ENCODE measurements at places on chromosomes 4 and X.

DNA sequence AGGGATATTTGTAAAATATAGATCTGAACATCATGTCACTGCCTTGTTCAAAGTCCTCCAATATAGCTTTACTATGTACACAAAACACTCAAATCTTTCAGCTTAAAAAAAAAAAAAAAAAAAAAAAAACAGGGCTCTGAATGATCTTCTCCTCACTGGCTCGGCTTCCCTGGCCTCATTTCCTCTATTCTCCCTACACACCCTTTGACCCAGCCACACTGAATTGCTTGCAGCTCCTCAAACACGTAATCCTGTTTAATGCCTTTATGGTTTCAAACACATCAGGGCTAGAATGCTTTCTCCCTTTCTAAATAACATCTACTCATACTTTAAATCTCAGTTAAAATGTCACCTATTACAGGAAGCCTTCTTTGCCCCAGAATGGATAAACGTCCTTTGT is 60.8 kb downstream of the MTMR8 start:
- no peak for DNase-seq

DNA sequence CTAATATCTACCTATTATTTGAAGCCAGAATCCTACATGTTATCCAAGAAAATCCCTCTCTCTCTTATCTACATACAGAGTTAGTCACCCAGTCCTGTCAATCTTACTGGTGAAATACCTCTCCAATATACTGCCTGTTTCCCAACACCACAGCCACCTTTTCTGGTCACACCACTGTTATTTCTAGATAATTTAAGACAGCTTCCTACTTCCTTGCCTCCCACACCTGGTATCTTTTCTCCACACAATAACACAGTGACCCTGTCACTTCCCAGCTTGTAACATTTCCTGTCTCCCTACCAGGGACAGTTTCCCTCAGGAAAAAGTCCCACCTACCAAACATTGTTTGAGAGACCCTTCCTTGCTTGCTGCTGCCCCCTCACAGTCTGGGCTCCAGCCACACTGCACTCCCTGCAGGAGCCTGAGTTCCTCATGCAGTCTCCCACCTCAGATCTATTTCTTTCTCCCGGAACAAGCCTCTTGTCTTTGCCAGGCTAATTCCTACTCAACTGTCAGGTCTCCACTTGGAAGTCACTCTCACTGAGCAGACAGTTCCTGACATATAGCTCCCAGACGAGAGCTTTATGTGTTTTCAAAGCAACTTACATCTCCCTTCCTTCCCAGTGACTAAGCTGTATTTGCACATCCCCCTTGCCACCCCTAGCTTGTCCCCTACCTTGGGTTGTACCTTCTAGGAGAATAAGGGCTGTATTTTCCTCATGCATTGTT is 73.6 kb upstream of the QRFPR start:
- DNase-seq = no peak

- DNase-seq = no peak
Measured at GRCh38 chrX:78746496-78746895, 1.0 kb upstream of the LPAR4 start.

- no peak for DNase-seq
Measured at GRCh38 chrX:130378024-130378669, 7.3 kb downstream of the GPR119 start.

GRCh38 chr4:93825551-93826216 is 2.9 kb upstream of the ATOH1 start:
- DNase-seq = no peak

DNA sequence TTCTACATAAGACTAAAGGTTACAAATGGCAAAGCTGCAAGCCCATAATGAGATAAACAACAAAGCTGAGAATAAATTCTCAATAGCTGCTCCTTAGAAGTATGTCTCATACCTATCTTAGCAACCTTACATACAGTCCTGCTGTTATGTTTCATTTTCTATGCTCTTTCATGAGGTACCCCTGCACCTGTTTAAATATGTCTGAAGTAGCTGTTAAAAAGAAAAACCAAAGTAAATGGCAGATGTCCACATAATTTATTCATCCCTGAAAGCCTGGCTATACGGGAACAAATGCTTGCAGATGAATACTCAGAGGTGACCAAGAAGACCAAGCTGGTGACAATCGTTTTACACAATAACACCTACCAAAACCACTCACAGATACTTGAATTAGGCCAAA is 22.5 kb downstream of the PPA2 start:
- DNase-seq = no peak

DNA sequence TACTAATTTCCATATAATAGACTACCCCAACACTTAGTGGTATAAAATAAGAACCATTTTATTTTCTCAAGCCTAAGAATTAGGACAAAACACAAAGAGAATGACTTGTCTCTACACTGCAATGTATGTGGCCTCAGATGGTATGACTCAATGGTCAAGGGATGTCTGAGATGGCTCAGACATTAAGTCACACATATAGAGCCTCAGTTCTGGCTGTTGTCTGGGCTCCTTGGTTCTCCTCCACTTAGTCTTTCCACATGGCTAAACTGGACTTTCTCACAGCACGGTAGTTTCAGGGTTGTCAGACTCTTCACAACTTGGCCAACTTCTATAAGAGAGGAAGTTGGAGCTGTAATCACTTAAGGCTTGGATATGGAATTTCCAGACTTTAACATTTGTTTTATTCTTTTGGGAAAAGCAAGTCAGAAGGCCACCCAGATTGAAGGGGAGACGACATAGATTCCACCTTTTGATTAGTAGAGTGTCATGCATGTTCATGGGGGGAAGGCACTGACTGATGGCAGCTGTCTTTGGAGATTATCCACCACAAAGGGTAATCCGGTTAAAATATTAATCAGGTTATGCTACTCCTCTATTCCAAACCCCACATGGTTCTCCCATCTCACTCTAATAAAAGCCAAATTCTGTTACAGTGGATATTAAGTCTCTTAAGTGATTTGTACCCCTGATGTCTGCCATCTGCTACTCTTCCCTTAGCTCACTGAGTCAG is 9.4 kb downstream of the IL15 start:
- DNase-seq = no peak

GRCh38 chr4:120771907-120772306 is 150.6 kb downstream of the PRDM5 start:
- DNase-seq = no peak

GRCh38 chr4:3238721-3239120 is 10.2 kb upstream of the MSANTD1 start:
- DNase-seq = no peak

- DNase-seq = no peak
Measured at GRCh38 chr4:152352622-152353116, 183.2 kb downstream of the FBXW7 start.

DNA sequence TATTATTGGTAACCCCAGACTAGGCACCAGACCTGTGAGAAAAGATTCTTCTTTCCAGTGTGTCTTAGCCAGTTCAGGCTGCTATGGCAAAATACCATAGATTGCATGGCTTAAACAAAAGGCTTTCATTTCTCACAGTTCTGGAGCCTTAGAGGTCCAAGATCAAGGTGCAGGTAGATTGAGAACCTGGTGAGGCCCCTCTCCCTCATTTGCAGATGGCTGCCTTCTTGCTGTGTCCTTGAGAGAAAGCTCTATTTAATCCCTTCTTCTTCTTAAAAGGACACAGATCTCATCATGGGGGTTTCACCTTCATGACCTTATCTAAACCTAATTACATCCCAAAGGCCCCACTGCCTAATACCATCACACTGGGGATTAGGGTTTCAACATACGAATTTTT is 3.5 kb upstream of the PDLIM3 start:
- no peak for DNase-seq

DNA sequence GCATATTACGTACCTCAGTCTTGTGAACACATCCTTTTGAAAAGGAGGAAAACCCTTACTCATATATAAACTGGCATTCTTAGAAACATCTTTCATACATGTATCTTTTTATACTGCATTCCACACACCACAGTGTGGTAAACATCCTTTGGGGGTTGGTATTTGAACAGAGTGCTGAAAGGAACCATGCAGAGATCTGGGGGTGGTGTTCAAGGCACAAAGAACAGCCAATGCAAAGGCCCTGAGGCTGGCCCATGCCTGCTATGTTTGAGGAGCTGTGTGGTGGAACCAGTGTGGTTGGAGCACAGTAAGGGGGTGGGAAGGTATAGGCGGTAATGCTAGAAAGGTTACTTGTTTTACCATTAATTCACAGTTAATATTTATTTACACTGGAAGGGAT is 2.0 kb downstream of the ELK1 start:
- DNase-seq = no peak

DNA sequence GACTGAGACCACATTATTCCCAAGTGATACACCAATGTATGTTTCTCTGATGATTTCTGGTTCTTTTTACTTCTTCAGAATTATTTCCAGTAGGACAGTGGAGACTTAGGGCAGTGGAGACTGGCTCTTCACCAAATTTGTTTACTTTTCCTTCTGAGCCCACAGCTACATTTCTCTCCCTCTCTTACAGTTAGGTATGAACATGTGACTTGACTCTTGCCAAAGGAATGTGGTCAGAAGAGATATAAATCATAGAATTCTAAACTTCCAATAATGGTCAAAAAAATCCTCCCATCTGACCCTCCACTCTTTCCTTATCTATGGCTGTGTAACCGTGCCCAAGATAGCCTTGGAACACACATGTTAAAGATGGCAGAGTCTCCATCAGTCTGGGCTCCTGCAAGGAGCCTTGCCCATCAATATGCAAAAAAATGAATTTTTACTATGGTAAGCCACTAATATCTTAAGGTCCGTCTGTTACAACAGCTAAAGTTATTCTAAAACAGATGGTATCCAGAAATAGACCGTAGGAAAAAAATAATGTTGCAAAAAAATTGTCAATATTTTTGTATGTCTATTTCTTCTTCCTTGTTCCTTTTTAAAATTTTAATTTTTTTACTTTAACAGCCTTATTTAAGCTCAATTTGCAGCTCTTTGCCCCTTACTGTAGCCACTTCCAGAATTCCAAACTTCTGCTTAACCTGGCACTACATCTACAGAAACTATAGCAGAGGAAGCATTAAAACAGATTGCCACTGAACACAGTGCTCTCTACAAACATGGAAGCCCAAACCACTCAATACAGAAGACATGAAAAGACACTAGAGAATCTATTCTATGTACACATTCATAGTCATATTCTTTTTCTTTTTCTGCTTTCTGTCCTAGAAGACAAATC is 260.7 kb downstream of the COL25A1 start:
- no peak for DNase-seq

GRCh38 chrX:140687706-140688105 is 21.9 kb upstream of the LINC00632 start:
- DNase-seq = no peak

DNA sequence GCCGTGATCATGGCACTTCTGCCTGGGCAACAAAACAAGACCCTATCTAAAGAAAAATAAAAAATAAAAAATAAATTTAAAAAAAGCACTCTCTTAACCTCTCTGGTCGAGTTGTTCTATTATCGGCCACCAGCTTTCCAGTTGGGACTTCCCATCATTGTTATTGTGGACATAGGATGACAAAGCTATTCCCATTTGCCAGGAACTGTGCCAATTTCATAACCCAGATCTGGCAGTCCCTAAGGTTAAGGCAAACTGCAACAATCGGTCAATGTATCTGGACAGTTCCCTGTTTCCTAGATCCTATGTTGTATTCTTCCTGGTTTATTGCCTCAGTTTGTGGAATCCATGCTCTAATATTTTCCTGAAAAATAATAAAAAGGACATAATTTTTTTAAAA is 17.8 kb upstream of the ANXA5 start:
- no peak for DNase-seq

DNA sequence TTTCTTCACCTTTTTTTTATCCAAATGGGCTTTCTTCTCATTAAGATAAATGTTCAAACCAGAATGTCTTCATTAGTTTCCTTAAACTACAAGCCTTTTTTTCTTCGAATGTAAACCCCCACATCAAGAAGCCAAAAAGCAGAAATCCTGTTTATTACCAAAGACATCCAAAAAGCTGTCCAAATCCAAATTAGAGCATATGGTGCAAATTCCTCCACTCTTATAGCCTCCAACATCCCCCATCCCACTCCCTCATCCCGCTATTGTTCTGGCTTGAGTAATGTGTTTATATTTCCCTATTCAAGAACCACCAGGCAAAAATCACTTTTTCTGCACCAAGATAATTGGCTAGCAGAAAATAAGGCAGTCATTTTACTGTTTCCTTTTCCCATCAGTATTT is 315.1 kb upstream of the ADGRL3 start:
- no peak for DNase-seq

DNA sequence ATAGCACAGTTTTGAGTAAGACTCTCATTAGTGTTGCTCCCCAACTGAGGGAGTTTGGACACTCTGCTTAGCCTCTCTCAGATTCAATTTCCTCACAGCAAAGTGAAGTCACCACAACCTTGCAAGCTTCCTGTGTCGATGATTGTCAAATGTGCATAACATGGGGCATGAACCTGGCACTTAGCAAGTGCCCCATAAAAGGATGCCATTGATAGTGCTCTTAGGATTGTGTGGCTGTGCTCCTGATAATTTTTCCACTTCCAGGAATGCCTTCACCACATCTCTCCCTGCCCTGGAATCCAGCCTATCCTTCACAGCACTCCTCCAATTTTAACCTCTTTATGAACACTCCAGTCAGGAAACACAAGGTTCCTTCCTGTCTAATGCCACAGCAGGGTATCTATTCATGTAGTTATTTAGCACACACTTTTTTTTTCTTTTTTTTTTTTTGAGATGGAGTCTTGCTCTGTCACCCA is 309.4 kb downstream of the PPP3CA start:
- DNase-seq = no peak

DNA sequence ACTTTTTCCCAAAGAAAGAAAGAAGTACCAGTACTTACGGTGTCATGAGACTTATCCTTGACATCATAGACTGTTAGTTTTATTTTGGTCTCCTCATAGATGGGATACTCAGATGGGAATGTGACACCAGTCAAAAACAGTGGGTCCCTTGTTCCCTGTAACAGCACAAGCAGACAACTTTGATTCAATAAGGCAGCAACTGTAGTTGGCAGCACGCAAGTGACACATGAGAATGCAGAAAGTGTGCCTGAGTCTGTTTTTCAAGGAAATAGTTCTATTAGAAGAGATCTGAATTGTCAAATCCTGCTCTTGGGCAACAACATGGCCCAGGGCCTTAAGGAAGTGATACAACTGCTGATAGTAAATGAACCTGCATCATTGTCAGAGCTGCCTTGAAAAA is 443.2 kb downstream of the INPP4B start:
- DNase-seq = no peak

GRCh38 chrX:37926700-37927099 is 79.3 kb upstream of the DYNLT3 start:
- no peak for DNase-seq

- DNase-seq = no peak
Measured at GRCh38 chr4:62816566-62816965, 1592.7 kb downstream of the TECRL start.

- no peak for DNase-seq
Measured at GRCh38 chr4:171857302-171858012, 44.3 kb downstream of the GALNTL6 start.

- DNase-seq = no peak
Measured at GRCh38 chr4:7360806-7361205, 73.9 kb downstream of the PSAPL1 start.

GRCh38 chrX:149370097-149370496 is 135.0 kb downstream of the IDS start:
- DNase-seq = no peak

DNA sequence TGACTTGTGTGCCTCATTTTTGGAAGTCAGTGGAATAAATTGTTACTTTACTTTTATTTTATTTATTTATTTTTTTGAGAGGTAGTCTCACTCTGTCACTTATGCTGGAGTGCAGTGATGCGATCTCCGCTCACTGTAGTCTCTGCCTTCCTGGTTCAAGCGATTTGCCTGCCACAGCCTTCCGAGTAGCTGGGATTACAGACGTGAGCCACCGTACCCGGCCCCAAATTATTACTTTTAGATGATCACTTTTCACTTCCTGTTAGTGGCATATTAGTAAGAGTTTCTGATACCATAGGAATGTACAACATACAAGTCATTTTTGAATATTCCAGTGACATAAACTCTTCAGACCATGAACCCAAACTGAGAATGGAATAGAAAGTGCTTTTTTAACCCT is 611.0 kb upstream of the MAGEB2 start:
- no peak for DNase-seq
